AG04449 (cell line): ENCODE measurements at places on chromosomes 1 and 21.

DNA sequence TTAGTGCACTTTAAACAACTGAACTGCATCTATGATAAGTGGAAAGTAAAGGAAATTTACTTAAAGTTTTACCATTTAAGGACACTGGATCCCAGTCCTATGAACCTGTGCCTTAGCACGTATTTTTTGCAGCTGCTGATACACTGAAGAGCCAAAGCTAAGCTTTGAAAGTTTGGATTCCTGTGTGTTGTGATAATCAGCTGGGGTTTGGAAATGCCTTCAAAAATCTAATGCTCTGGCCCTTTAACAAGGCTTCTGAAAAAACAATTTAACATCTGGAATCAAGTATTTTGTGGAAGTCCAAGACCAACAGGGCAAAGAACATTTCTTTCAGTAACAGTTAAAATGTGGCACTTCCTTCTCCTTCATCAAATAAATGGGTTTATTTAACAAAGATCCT, 51.8 kb downstream of the DDAH1 start:
- no peak for DNase-seq

- DNase-seq = no peak
Measured at GRCh38 chr1:223041481-223041880, 101.6 kb downstream of the TLR5 start.

DNA sequence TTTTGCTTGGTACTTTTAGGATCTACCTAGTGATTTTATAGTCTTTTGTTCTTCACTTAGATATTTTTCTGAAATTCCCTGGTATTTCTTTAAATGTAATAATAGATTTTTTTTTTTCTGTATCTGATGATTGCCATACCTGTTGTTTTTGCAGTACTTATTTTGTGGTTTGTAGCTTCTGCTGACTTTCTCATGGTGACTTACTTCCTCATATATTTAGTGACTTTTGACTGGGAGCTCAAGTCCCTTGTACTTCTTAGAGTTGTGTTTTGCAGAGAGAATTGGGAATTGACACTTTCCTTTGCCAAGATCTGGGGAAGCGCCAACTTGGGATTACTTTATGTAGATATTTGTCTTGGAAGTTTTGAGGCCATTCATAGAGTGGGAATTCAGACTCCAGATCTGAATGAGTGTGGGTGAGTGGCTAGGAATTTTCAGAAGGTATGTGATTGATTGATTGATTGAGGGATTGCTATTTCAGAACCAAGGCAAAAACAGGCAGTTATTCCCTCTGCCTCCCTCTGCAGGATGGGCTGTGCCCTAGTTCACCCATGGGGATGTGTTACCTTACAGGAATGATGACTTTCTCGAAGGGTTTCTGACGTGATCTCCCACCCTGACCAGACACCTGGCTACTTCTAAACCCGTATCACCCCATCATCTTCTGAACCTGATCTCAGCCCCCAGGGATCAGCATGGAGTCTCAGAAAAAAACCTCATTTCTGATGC, 219.5 kb downstream of the URB2 start:
- DNase-seq = no peak

- no peak for DNase-seq
Measured at GRCh38 chr1:3234956-3235355, 166.0 kb downstream of the PRDM16 start.

DNA sequence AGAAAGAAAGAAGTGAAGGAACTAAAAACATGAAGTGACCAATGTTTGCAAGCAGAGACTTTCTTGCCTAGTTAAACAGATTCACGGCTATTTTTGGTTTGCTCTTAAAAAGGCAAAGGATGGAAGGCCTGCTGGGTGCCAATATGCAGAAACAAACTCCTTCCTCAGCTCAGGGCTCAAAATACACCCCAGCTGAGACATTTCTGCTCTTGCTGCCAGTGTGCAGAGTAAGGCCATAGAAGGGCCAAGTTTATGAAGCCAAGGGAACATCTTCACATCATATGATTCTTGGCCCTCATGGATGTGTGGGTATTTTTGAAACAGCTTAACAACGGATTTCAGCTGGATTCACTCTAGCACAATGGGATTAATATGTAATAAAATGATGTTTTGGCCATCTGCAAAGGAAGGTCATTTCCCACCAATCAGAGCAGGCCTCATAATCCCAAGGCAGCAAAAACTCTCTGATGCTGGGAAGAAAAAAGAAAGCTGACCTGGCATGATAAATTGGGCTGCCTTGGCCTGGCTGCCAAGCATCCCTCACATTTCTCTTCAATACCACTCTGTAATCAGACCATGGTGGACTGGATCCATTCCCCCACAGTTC, 70.7 kb downstream of the CAPZB start:
- DNase-seq = no peak

DNA sequence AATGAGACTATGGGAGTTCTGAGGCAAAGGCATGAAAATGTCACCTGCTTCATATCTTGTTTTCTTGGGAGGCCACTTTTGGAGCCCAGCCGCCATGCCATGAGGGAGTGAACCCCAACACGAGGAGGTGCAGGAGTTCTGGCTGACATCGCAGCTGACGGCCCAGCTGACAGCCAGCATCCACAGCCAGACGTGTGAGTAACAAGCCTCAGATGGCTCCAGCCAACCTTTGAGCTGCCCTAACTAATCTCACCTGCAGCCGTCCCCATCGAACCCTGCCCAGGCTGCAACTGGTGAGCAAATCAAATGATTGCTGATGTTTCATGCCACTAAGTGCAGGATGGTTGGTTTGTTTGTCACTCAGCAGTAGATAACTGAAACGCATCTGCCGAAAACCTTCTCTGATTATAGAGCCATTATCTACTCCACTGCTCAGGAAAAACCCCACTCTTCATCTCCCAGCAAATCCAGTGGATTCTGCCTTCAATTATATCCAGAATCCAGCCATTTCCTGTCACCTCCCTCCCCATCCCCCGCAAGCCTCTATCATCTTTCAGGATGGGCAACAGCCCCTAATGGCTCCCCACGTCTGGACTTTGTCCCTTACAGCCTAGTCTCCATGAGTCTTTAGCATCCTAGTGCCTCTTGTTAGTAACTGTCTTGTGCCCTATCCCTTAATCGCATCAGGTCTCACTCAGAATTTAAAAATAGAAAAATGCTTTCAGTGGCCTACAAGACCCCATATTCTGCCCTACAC, 18.5 kb upstream of the RAB4A start:
- no peak for DNase-seq

- DNase-seq = no peak
Measured at GRCh38 chr1:22914633-22915217, 57.9 kb downstream of the LACTBL1 start.

GRCh38 chr21:41429925-41430491, 4.0 kb downstream of the MX1 start:
- no peak for DNase-seq

GRCh38 chr1:40911105-40911504, 48.9 kb upstream of the CITED4 start:
- DNase-seq = no peak

- no peak for DNase-seq
Measured at GRCh38 chr1:163191301-163191700, 11.4 kb downstream of the RGS5 start.

- DNase-seq = no peak
Measured at GRCh38 chr21:15408089-15408488, 321.7 kb upstream of the USP25 start.

- no peak for DNase-seq
Measured at GRCh38 chr1:16145030-16145661, 10.7 kb downstream of the EPHA2 start.

DNA sequence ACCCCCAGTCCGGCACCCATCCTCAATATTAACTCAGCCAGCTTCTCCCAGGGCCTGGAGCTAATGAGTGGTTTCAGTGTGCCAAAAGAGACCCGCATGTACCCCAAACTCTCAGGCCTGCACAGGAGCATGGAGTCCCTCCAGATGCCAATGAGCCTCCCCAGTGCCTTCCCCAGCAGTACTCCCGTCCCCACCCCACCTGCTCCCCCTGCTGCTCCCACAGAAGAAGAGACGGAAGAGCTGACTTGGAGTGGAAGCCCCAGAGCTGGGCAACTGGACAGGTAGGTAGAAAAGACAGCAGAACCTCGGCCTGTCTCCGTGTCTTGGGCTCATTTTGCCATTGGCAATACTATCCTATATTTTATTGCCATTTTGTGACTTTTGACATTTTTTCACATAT, 45.4 kb upstream of the IPO9 start:
- DNase-seq = no peak

DNA sequence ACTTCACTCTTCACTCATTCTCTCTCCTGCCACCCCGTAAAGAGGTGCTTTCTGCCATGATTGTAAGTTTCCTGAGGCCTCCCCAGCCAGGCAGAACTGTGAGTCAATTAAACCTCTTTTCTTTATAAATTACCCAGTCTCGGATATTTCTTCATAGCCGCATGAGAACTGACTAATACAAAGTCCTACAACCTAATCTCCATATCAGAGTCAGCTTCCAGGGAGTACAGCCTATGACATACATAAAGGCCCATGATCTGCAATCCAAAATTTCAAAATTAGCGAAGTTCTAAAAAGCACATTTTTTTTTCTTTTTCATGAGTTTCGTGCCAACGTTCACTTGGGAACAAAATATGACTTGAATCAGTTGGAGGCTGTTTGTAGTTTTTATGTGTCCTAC, 256.9 kb upstream of the DUSP10 start:
- DNase-seq = no peak

- DNase-seq = no peak
Measured at GRCh38 chr21:41350436-41351155, 11.2 kb upstream of the MX2 start.

DNA sequence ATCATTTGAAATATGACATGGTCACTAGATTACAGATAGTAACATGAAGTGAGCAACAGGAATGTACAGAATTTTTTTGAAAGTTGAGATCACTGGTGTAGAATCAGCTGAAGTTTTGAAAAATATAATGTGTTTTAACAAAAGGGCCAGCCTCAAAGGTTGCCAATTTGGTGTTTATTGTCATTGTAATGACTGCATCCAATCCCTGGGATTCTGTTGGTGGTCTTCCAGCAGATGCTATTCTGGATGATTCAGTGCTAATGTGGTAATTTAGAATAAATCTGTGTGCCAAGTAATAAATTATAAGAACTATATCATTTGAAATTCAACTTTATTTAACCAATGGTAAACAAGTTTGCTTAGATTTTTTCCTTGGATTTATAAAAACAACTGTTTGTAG, 436.4 kb upstream of the PKN2 start:
- DNase-seq = no peak

- no peak for DNase-seq
Measured at GRCh38 chr1:93769777-93770176, 88.1 kb upstream of the BCAR3 start.

GRCh38 chr1:36866169-36866814, 168.0 kb downstream of the GRIK3 start:
- no peak for DNase-seq

DNA sequence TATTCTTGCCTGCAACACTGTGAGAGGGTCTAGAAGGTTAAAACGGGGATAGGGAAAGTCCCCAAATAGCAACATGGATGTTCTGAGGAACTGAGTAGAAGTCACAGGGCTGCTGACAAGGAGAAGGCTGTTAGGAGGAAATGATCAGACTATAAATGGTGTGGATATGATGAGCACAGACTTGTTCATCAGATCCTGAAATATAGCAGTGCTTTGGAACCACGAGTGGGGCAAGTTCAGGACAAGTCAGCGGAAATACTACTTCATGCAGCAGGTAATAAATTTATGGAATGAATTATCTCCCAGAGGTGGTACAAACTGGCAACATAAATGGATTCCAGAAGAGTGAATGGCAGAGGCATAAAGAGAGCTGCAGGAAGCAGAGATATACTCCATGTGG, 3.2 kb upstream of the KIAA0040 start:
- no peak for DNase-seq

DNA sequence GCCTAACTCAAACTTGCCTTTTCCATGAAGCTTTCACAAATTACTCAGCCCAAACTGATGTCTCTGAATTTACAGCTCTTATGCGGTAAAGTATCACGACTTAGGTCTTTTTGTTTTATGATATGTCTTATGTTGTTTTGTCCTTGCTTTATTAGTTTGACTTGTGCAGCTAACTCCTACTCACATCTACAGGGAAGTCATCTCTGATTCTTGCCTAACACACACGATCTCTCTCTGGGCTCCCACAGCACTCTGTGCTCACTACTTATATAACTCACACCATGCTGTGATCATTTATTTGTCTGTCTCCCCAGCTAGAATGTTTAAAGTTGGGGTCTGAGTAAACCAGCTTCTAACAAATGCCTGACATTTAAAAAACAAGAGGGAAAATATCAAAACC, 9.3 kb upstream of the PI4KB start:
- no peak for DNase-seq

GRCh38 chr1:147771226-147772125, 11.1 kb upstream of the GJA5 start:
- DNase-seq = no peak

GRCh38 chr1:38918568-38918967, 23.1 kb downstream of the RHBDL2 start:
- DNase-seq = no peak

DNA sequence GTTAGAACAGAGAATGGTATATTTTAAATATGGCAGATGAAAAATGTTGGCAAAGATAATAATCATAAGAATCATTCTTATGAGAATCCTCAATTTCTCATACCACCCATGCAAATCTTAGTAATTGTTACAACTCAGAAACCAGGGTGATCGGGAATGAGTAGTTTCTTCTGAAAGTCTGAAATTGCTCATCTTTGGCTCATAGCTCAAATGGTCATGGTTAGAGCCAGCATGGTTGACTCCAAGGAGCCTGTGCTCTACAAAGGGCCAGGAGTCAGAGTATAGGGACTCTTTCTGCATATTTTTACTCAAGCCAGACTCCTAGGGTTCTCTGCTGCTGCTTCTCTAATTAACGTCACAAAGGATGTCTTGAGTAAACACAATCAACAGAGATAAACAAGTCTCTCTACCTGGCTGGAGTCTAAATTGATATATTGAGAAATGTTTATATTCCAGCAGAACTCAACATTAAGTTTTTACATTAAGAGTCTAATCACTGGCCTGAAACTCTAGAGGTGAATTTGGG, 1.9 kb upstream of the ETV3 start:
- no peak for DNase-seq

- peak; percentile 78 for DNase-seq
Measured at GRCh38 chr1:46340404-46341221, at the start of gene NSUN4. NSUN4 (plus strand) TSS chr1:46340807; CDS start chr1:46340827, 20 bp downstream.

GRCh38 chr1:109895720-109896504, 14.7 kb upstream of the CSF1 start:
- no peak for DNase-seq

DNA sequence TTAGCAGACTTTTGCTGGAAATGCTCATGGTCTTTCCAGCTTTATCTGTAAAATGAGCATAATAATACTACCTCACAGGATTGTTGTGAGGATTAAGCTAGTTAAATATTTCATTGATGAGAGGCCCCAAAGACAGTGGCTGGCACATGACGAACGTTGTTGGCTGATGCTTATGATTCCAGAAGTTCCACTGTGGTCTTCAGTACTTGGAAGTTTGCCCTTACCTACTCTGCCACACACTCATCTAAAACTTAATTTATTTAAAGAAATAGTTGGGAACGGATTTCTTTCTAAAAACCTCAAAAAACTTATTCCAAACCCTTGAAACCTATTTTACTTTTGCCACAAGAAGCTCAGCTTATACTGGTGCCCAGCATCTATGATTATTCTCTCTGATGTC, 170.7 kb downstream of the DHRS3 start:
- DNase-seq = no peak
